ENCODE measurements at places on chromosomes 6 and 20.

- no peak for DNase-seq
Measured at GRCh38 chr20:56513161-56514150, 11.1 kb upstream of the FAM209A start.

- DNase-seq = no peak
Measured at GRCh38 chr20:21167261-21167660, 41.4 kb downstream of the KIZ start.

- DNase-seq = peak; percentile 73
Measured at GRCh38 chr6:157563611-157564284, 182.8 kb downstream of the ZDHHC14 start.

- no peak for DNase-seq
Measured at GRCh38 chr6:125207956-125208355, 54.4 kb downstream of the TPD52L1 start.

DNA sequence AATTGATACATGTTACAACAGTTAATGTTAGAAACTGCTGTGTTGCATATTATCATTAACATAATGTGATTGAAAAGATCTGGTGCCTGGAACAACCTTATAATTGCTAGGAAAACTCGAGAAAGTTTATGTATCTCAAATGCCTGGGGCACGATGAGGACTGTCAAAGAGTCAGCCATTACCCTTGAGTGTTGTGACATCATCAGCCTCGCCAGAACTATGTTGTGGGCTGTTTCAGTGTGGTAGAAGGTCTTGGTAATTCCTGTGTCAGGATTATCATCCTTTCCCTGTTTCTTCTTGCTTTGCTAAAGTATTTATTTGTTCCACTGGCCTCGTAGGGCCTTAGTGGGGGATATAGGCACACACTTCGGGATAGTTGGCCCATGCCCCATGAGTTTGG is 185.1 kb downstream of the DTNBP1 start:
- no peak for DNase-seq

DNA sequence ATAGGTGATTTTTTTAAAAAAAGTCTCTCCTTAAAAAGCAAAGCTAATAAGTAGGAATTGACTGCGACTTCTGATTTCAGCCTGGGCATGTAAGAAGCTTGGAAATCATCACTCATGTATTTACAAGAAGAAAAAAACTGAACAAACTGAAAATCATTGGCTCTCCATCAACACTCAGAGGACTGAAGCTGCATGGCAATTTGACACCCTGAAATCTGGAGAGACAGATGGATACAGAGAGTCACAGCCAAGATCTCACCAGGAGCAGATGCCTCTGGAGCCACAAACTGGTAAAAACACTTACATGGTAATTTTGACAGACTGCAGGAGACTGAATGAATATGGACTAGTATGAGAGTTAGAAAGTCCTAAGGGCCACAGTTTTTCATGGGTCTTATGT is 191.2 kb upstream of the TCF21 start:
- no peak for DNase-seq

GRCh38 chr20:39424962-39425678 is 463.0 kb downstream of the DHX35 start:
- no peak for DNase-seq

DNA sequence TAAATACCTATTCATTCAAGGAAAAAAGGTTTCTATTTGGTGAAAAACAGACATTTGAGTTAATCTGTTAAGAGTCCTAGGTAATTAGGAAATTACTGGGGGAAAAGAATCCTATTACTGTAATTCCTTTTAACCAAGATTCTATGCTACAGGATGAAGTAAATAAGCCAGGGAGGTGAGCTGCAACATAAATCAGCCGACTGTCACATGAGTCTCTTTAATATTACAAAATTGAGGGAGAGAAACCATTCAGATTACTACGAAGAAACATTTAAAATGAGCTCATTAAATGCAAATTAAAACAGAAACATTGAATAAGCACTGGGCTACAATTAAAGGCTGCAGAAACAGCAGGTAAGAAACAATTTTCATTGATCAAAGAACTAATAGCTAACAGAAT is 5.3 kb downstream of the PRKN start:
- DNase-seq = no peak

DNA sequence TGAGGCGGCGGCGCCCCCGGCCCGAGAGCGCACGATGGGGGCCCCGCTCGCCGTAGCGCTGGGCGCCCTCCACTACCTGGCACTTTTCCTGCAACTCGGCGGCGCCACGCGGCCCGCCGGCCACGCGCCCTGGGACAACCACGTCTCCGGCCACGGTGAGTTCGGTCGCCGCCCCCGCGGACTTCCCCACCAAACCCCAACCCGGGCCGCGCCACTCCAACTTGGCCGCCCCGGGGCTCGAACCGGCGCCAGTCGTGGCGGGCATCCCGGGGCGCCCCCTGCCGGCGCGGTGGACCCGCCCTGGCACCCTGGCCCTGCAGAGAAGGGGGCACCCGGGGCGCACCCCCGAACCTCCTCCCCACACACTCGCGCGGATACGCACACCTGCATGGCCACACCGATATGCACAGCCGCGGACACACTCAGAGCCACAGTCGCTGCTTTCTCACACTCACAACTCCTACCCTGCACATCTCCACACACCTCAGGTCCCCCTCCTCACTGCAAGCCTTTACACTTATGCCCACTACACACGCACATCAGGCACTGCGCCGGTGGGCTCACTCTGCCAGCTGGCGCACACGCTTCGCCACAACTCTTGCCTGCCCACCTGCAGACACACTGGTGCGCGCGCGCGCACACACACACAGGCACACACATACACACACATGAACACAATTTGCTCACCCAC is 535 bp downstream of the VSTM2L start:
- DNase-seq = no peak

DNA sequence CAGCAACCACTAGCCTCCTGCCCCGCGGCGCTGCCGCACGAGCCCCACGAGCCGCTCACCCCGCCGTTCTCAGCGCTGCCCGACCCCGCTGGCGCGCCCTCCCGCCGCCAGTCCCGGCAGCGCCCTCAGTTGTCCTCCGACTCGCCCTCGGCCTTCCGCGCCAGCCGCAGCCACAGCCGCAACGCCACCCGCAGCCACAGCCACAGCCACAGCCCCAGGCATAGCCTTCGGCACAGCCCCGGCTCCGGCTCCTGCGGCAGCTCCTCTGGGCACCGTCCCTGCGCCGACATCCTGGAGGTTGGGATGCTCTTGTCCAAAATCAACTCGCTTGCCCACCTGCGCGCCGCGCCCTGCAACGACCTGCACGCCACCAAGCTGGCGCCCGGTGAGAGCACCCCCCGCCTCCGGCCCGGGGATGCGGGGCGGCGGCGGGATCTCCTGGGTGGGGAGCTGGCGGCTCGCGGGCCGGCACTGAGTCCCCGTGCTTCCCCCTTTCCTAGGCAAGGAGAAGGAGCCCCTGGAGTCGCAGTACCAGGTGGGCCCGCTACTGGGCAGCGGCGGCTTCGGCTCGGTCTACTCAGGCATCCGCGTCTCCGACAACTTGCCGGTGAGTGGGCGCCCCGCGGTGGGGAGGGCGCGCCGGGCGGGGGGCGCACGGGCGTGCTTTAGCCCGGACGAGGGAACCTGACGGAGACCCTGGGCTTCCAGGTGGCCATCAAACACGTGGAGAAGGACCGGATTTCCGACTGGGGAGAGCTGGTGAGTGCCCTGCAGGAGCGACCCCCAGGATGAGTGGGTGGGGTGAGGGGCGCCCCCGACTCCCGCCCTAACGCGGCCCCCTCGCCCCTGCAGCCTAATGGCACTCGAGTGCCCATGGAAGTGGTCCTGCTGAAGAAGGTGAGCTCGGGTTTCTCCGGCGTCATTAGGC is 585 bp downstream of the PIM1 start:
- peak; percentile 53 for DNase-seq

GRCh38 chr20:6866741-6867140 is 99.3 kb downstream of the BMP2 start:
- no peak for DNase-seq

DNA sequence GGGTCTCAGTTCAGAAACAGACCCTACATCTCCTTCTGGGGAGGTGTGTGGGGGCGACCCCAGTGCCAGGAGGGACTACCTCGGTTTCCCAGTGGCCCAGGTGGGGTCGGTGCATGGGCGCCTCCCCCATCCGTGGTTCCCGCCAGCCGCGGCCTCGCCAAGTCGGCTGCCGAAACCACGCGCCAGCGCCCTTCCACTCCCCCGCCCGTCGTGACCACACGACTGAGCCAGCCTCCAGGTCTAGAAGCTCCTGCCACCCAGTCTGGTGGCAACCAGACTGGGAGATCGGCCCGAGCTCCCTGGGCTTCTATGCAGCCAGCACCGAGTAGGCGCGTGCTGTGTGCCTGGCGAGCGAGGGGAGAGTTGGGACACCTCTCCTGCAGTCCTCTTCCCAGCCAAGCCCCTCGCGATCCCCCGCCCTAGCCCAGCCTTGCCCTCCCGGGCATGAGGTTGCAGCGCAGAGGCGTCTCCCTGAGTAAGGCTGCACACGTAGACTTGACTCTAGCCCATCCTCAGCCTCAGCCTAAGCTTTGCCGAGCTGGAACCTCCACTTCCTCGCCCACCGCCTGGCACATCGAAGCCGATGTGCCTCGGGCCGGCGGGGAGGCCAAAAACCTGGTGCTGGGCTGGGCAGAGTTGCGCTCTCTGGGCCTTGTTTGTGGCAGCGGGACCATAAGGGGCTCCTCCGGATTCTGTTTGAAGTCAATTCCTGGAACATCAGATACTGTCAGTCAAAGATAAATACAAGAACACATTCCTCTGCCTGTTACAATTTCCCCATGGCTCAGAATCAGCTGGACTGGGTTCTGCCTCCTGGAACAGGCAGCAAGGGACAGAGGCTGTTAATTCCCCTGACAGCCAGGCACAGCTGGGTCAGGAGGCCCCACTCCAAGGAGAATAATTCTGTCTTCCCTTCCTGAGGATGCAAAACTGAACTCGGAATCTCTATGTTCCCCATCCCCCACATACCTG is 1.5 kb upstream of the CPNE5 start:
- peak; percentile 21 for DNase-seq

GRCh38 chr6:159030168-159030567 is 14.6 kb downstream of the TAGAP start:
- no peak for DNase-seq

GRCh38 chr6:109891924-109892323 is 86.2 kb upstream of the GPR6 start:
- DNase-seq = no peak

- no peak for DNase-seq
Measured at GRCh38 chr20:5168651-5169396, 42.0 kb downstream of the CDS2 start.

DNA sequence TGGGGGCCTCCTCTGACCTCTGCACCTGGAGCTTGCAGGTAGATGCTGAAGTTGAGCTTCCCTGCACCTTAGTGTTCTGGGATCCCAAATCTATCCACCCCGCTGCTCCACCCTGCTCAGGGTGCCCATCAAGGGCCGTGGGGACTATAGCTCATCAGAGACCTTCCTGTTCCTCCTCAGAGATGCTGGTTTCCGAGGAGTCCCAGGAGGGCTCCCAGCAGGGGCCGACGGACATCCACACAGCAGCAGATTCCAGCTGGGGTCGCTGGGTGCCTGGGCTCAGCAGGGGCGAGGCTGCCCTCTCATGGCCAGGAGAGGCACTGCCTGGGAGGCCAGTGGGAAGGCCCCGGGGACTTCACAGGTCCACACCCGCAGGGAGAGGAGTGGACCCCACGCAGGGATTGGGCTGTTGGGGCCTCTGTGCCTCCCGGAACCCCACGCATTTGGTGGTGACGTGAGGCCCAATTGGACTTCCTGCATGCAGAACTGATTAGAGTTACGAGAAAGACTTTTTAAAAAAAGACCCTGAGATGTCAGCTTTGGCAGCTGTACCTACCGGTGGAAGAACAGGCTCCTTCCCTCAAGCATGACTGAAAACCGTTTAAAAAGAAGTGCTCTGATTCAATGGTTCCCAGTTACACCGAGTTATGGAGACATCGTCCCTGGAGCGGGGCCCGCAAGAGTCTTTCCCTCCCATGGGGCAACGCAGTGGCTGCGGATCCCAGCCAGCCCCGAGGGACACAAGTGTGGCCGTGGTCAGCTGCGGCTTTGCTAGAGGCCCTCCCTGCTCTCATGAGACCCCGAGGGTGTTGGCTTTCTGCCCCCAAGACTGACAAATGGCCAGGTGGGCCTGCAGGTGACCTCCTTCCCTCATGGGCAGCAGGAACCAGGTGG is 25.3 kb upstream of the SLCO4A1 start:
- DNase-seq = peak; percentile 76

DNA sequence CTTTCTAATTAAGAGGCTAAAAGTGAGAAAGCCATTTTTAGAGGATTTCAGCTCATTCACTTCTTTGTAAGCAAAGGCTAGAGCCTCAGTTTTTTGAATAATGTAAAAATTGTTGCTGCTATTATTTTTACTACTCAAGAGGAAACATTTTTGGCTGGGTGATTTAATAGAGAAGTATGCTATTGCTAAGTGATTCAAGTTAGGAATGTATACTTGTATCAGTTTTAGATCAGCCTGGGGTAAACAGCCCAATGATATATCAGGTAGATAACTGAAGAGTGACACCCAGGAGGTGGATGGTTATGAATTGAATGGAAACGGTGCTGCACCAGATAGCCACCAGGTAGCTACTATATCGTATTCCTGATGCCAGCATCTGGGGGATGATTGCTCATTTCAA is 9.2 kb downstream of the QKI start:
- no peak for DNase-seq

- DNase-seq = peak; percentile 92
Measured at GRCh38 chr6:26322645-26323482, 42.1 kb upstream of the BTN3A2 start.

DNA sequence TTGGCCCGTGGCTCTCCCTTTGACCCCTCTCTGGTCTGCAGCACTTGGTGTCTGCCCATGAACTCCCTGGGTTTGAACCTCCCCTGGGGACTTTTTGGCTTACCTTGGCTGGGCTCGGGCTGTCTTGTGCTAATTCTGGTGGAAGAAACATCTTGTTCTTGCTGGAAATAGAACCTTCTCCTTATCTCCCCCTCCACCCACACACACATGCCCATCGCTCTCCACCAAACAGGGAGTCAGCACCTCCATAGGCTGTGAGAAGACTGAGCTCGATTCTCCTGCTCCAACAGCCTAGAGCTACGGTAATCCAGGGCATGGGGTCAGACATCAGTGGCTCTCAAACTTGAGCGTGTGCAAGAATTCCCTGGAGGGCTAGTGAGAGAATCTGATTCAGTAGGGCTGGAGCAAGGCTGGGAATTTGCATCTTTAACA is 114.4 kb upstream of the SLC22A23 start:
- DNase-seq = no peak

DNA sequence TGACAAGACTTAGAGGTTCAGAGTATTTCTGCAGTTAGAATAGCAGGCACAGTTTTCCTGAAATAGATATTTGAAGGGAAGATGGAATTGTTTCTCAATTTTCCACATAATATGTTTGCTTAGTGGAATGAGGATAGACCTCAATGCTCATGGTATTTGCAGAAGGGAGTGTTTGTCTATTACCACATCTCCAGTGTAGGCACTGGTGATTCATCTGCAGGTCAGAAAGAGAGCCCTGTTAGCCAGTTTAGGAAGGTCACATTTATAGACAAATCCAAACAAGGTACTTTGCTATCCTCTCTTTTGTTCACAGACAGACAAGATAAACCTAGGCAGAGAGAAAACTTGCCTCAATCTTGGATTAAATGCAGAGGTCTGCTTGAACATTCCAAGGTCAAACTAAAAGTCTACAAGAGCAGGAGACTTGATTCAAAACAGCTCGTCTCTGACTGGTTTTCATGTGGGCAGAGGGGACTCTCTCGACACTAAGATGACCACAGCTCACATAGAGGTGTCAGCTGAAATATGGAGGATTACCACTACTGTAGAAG is 22.8 kb downstream of the ISM1 start:
- DNase-seq = no peak
